ENCODE measurements at places on chromosomes 2 and 18.
A peak's percentile ranks its signal among the peaks of the same experiment; 100 is the strongest.

GRCh38 chr2:99481941-99482340 lies 7.9 kb downstream of the REV1 start:
- no peak for DNase-seq

DNA sequence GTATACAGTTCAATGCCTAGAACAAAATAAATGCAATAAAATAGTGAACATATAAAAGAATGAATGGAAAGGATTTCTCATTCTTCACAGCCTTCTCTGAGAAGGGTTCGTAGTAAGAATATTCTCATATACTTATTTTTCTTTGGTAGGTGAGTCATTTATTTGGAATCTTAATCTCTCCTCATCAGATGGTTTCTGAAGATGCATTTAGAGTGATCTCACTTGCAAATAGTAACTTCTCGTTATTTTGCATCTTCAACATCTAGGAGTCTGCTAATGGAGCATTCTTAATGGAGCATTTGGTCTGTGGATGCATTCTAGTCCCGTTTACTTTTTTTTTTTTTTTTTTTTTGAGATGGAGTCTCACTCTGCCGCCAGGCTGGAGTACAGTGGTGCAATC lies 3.9 kb downstream of the UBXN4 start:
- no peak for DNase-seq

DNA sequence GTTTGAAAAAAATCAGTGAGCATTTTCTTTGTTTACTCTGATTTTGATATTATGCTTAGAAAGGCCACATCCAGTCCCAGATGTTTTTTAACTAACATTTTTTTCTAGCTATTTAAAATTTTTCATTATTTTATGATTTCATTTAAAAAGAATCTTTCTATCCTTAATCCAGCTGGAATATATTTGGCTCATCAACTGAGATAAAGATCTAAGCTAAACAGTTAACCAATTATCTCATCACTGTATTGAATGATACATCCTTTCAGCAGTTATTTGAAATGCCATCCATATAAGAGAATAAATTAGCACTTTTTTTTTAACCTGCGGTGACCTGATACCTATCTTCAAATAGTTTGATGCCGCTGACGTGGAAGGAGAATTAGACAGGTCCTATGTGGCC lies 245.5 kb upstream of the COPS8 start:
- DNase-seq, result no peak

DNA sequence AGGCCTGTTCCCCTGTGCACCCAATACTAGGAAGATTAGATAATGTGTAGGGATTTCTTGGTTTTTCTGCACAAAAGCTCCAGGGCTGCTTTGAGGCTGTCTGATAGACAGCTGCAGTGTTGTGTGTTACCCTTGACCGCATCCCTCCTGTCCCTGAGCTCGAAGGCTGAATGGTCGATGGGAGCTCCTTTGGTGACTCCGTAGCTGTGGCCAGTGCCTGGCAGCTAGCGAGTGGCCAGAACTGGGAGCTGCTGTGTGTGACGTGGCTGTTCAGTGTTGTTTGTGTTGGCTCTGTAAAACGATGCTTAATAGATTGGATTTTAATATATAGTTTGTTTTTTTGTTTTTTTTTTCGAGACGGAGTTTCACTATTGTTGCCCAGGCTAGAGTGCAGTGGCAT lies 170.0 kb downstream of the AGAP1 start:
- DNase-seq, result no peak

GRCh38 chr2:27303093-27304025 lies 4.9 kb downstream of the UCN start:
- DNase-seq, result peak; percentile 59

GRCh38 chr2:153873052-153874048 lies 1.6 kb downstream of the GALNT13 start:
- DNase-seq, result no peak

GRCh38 chr2:128235581-128235980 lies 83.1 kb downstream of the HS6ST1 start:
- DNase-seq, result peak; percentile 28

DNA sequence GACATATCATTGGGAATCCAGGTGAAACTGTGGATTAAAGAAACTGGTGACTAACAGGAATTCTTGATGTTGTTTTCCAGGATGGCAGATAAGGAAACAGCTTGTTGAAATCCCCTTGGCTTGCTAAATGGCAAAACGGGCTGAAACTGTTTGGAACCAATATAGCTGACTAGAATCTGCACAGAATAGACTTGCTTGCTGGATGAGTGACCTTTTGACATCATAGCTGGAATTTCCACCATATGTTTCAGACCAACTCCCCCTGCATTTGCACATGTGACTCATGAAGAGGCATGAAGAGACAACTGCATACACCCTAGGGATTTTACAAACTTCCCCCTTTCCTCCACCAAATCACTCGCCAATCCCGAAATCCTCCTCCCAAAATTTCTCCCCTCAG lies 87.7 kb upstream of the LYPD1 start:
- DNase-seq, result no peak

GRCh38 chr2:120250640-120251039 lies 2.0 kb upstream of the RALB start:
- no peak for DNase-seq

DNA sequence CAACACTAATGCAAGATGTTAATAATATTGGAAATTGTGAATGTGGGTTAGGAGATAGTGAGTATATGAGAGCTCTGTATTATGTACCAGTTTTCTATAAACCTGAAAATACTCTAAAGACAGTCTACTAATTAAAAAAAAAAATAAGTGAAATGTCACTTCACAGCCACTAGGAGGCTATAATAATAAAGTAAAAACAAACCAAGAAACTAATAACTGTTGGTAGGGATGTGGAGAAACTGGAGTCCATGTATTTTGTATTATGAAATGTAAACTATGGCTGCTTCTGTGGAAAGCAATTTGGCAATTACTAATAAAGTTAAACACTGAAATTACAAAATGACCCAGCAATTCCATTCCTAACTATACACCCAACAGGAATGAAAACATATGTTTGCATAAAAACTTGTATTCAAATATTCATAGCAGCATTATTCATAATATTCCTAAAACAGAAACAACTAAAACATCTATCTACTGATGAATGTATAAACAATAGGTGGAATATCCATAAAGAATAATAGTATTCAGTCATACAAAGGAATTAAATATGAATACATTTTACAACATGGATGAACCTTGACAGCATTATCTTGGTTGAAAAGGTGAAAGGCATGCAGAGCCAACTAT lies 36.2 kb downstream of the CCDC178 start:
- no peak for DNase-seq

DNA sequence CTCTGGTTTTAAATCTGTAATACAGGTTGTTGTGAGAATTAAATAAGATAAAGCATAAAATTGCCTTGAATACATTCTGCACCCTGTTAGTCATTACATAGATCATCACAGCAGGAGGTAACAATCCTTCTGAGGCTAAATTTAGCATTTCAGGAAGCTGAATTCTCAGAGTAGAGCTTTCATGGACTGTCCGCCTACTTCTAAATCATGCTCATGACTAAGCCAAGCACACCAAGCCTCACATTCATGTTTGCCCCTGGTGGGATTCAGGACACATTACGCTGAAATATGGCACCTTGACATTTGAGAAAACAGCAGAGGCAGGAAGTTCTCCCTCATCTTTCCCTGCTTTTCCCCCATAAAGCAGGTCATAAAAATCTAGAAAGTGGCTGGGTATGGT lies 16.6 kb upstream of the PIK3C3 start:
- no peak for DNase-seq

- no peak for DNase-seq
These were observed 7.4 kb upstream of the FHL2 start for GRCh38 chr2:105406221-105406620.

- peak; percentile 86 for DNase-seq
These were observed 5.0 kb upstream of the C18orf32 start for GRCh38 chr18:49491857-49492693.

- peak; percentile 75 for DNase-seq
These were observed 1.0 kb downstream of the IRS1 start for GRCh38 chr2:226798422-226799210.

GRCh38 chr2:238397356-238397755 lies 29.4 kb upstream of the ASB1 start:
- no peak for DNase-seq

DNA sequence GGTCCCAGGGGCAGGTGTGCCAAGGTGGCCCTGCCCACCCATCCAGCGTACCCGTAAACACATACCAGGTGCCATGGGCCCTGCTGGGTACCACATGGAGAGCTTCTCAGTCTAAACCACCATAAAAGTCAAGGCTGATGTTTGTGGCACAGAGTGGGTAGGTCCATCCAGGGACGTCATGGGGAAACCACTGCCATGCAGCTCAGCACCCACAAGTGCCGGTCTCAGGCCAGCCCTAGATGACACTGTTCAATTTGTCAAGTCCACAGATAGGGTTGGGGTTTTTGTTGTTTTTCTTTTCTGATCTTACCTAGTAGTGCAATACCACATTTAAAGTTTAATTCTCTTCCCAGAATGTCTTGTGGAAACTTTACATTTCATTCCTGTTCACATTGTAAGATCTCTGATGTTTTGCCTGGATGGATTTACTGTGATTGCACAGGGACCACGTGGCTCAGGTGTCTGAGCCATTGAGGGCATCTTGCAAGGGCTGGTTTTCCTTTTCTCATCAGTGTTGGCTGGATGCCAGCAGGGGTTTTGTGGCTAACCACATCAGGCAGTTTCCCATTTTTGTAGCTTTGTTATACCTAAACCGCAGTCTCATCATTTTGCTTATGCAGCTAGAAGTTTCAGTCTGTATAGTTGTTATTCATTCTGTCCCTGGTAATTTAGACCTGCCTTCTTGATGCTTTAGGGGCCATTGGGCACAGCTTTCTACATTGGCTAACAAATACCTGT lies 64.7 kb downstream of the STK25 start:
- DNase-seq, result peak; percentile 100

- DNase-seq, result no peak
These were observed 70.9 kb downstream of the LRRFIP1 start for GRCh38 chr2:237698358-237698694.

GRCh38 chr18:76654577-76654976 lies 159.5 kb upstream of the ZNF516 start:
- DNase-seq, result no peak

GRCh38 chr2:239724194-239724849 lies 300.8 kb downstream of the NDUFA10 start:
- DNase-seq, result no peak

DNA sequence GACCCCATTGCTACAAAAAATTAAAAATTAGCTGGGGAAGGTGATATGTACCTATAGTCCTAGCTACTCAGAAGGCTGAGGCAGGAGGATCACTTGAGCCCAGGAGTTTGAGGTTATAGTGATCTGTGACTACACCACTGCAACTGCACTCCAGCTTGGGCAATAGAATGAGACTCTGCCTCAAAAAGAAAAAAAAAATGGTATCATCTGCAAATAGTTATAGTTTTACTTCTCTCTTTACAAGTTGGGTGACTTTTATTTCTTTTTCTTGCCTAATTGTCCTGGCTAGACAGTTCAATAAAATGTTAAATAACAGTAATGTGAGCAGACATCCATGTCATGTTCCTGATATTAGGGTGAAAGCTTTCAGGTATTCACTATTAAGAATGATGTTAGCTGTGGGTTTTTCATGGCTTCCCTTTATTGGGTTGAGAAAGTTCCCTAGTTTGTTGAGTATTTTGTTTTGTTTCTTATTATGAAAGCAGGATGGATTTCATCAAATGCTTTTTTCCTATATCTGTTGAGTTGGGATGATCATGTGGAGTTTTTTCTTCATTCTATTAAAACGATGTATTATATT lies 24.9 kb upstream of the ACOXL start:
- no peak for DNase-seq

- no peak for DNase-seq
These were observed 515.4 kb upstream of the SOX11 start for GRCh38 chr2:5176764-5177163.

DNA sequence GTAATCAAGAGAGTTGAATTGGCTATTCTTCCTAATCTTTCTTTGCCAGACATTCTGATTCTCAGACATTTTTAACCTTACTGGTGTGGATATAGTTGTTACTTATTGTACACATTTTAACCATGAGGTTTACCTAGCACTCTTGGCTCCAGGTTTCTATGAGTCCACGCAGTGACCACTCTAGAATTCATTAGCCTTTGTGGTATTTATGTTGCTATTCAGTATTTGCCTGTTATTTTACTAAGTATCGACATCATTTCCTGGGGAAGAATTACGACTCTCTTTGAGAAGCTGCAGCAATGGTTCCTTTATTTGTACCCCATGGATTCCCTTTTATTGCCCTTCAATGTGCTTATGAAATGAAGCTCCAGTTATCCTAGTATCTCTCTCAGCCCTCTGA lies 120.7 kb downstream of the RDH14 start:
- no peak for DNase-seq

DNA sequence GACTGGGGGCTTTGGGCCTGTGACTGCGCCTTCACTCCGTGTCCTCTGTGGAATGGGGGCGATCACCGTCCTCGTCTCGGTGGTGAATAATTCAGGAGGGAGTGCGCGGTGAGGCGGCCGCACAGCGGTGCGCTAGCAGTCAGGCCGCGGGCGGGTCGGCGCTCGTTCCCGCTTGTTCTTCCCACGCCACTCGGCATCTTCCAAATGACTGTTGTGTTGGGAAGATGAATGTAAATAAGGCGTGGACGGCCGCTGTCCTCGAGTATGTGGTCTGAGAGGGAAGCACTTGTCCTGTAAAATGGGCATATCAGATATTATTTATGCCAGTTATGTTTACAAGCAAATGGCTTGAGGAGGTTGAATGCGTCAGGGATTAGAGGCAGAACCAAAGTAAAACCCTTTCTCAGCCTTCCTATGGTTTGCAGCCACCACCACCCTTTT lies 608 bp upstream of the VPS4B start:
- no peak for DNase-seq

DNA sequence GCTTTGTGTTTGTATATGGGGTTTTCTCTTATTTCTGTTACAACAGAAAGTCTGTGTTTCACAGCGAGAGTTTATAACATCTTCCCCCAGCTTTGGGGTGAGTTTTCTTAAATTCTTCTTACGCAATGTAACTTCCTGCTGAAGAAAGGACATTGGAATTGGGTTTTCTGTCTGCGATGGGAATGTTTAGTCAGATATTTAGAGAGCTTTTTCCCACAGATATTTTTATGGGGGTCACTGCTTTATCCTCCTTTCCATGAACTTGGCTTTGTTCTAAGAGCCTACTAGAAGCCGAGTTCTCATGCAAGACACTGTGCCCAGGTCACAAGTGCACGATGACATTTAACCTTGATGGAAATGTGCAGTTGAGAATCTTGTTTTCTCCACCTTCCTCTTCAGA lies 22.1 kb downstream of the B3GNT2 start:
- peak; percentile 20 for DNase-seq

DNA sequence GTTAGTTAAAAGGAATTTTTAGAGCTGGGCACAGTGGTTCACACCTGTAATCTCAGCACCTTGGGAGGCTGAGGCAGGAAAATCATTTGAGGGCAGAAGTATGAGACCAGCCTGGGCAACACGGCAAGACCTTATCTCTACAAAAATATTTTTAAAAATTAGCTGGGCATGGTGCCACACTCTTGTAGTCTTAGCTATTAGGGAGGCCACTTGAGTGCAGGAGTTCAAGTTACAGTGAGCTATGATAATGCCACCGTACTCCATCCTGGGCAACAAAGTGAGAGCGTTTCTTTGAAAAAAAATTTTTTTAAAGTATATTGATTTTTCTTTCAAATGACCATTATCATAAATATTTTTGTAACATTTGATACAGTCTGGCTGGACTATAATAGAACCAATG lies 93.6 kb upstream of the FAM117B start:
- DNase-seq, result no peak
